ENCODE measurements at places on chromosomes 5 and 9.

DNA sequence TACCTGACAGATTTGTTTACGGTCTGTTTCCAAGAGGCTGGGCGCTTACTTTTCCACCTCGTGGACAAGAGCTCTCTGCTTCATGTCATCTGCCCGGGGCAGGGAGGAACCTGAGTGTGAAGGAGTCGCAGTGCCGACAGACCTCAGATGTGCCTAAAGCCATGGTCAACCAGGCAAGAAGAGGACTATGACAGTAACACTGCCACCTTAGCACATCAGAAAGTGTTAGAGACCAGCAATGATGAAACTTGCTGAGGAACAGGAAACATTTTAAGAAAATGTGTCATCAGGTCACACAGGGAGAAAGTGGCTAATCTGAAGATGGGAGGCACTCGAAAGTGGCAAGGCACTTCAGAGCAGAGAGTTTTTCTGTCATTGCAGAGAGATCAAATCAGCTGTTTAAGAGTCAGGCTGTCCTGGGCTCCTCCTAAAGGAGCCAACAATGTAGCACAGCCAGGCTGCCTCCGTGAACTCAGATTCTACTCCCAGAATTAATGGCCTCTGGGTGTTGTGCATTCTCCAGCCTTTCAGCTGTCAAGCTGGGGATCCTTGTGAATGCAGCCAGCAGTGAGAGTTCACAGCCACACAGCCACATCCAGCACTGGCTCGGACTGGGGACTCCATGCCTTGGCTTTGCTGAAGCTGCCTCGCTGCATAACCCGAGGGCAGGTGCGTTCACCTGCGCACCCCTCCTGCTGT, 94.6 kb downstream of the RAPGEF1 start:
- DNase-seq, result no peak

DNA sequence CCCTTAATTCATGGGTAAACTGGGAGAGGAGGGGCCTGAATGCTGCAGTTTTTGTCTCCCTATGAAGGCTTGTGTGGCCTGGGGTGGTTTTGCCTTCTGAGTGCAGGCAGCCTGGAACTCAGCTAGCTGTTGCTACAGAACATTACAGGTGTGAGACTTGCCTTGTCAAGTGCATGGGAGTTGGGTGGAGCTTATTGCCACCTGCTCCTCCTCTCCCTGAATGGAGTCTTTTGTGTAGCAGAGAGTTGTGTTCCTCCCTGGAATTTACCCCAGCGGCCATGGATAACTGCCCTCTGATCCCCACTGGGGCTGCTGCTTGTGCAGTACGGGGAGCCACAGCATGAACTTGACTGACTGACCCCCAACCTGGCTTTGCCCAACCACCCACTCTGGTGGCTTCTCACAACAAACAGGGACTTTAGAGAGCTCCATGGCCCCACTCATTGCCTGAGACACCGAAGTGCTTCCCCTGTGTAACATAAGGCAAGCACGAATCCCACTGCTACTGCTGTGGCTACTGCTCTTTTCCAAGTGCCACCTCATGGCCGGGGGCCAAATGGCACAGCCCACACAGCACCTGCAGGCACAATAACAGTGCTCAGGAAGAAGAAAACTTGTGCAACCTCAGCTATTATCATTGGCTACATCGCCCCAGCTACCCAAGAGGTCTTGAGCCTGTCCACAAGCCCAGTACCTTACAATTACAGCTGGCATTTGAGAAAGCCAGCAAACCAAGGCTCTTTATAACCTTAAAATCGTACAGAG, 942.9 kb downstream of the CDH18 start:
- no peak for DNase-seq

- no peak for DNase-seq
Observed at GRCh38 chr5:69268899-69269298, 34.2 kb downstream of the CDK7 start.

DNA sequence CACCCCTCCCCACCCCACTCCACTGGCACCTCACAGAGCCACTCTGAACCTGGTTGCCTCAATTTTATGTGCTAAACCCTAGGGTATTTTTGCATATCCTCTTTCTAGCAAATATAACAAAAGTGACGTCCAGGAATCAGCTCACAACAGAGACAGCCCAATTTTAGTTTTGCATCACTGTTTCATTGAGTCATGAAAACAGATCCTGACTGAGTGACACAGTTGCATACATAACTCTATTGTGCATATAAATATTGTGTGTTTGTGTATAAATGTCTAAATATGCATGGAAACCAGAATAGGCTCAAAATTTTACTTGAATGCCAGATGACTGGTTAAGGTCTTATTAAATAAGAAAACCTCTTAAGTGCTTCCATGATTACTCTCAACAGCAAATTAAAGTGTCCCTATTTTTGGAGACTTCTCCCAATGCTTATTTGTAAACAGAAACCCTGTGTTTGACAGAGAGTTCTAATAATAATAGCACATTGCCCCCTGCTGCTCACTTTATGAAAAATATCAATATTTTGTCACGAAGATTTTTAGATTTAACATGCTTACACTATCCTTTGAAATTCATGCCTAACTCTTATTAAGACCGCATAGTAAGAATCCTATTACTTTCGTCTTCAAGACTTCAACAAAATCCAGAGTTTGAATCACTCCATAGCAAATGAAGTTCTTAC, 75.5 kb upstream of the PRRC1 start:
- DNase-seq, result no peak

GRCh38 chr5:134125039-134126015, 10.8 kb downstream of the TCF7 start:
- DNase-seq, result no peak

DNA sequence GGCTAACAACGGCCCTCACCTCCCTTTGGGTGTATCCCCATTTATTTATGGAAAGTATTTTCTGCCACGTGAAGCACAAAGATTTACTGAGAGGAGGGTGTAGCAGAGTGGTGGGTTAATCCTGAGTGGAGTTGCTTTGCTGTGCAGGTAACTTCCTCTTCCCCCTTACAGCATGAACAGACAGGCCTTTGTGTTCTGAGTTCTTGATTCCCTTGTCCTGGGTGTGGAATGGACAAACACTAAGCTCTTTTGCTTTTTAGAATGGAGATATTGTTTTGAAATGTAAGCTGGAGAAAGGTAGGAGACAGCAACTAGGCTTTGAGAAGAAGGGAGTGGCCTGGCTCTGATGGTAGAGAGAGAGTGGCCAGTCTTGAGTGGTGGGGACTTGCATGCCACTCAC, 17.1 kb upstream of the GLRX start:
- no peak for DNase-seq

All from urinary bladder (tissue), 4 donors.